ENCODE measurements at places on chromosomes 3 and 15.

DNA sequence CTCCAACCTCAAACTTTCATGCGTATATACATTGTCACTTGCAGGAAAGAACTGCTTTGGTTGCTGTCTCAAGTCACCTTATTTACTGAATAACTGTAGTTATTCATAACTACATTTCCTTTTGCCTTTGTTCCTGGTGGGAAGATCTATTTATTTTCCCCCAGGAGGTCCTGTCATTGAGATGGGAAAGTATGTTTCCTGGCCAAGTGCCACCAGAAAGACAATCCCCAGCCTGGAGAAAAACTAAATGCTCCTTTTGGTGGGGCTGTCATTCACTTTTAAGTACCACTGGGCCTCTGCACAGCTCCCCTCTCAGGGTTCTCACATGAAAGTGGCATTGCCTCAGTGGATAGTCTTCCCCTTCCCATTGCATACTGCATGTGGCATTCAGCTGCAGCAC, 59.8 kb downstream of the LRRC3B start:
- DNase-seq, result no peak

DNA sequence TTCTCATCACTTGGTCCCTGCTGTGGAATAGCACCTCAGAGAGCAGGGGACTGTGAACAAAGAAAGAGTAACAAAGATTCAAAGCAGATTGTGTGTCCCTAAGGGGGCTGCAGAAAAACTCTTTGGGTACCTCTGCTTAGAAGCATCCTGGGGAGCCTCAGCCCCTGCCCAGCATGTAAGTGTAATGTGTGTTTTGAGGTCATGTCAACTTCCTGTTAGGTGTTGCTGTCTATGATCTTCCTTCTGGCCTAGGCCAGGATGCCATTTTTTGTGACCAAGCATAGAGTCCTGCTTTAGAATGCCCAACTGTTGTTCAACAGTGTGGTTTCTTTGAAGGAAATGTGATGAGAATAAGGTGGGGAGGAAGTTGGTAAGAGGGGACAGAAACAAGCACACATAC, 77.1 kb upstream of the BCL6 start:
- no peak for DNase-seq

DNA sequence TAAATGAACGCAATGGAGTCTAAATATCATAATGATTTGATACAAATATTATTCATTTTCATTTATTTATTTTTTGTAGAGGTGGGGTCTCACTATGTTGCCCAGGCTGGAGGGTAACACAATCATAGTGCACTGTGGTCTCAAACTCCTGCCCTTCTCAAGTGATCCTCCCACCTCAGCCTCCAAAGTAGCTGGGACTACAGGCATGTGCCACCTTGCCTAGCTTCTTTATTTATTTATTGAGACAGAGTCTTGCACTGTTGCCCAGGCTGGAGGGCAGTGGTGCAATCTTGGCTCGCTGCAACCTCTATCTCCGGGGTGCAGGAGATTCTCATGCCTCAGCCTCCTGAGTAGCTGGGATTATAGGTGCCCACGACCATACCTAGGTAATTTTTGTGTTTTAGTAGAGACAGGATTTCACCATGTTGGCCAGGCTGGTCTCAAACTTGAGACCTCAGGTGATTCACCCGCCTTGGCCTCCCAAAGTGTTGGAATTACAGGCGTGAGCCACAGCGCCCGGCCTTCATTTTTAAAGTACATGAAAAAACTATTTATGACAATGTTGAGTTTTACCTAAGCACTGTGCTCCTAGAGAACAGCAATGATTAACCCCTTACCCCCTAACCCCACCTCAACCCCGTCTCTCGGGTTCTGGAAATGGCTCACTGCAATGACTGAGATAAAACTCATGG, 4.0 kb upstream of the AEN start:
- DNase-seq, result no peak

- no peak for DNase-seq
Observed at GRCh38 chr15:25884370-25884769, 21.2 kb upstream of the ATP10A start.

GRCh38 chr3:158765518-158766205, 33.4 kb upstream of the RARRES1 start:
- no peak for DNase-seq
